ENCODE measurements at places on chromosomes 5 and 9.
A peak's percentile ranks its signal among the peaks of the same experiment; 100 is the strongest.

DNA sequence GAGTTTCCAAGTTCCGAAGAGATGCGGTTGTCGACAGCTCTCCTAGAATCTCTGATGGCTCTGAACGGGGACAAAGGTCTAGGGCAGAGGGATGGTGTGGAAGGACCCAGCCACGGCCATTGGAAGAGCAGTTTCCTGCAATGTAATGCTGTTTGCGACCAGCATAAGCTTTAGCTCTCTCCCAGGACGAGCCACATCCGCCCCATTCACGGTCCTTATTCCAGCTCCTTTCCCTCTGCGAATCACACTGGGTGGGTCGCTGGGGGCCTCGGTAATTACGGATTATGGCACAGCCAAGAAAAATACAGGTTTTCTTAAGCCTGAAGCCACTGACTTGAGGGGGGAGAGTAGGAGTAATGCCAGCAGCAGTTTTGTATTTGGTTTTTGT lies 22.7 kb downstream of the ANXA2R start:
- no peak for DNase-seq

- DNase-seq = no peak
These were observed 51.4 kb downstream of the FAM114A2 start for GRCh38 chr5:153987301-153987700.

DNA sequence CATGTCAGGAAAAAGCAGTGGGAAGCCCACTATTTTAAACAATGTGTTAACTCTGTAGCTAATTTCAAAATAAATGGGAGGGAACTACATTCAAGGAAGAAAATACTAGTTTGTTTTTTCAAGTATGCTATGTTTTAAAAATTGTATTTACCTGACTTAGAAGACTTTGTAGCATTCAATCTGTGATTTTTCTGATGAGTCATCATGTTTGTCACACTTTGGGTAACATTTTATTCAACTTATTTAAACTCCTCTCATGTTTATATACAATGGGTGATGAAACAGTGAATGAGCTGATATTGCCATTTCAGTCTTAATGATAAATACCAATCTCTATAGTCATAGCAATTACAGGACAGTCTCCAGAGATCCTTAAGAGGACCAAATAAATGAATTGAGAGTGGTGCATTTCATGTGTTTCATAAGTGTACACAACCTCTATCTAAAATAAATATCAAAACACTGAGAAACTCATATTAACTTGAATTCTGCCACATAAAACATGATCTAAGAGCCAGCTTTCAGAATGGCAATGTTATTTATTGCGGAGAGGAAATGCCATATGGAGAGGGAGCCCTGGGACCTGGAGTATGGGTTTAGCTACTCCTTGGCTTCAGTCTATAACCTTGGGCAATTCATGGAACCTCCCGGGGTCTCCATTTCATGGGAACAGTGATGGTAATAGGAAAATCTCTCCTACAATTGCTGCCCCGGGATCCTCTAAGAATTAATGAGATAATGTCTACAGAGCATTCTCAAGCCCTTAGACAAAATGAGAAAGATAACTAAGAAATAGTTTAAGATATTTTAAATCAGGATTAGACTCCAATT lies 913.9 kb downstream of the TLE4 start:
- no peak for DNase-seq

DNA sequence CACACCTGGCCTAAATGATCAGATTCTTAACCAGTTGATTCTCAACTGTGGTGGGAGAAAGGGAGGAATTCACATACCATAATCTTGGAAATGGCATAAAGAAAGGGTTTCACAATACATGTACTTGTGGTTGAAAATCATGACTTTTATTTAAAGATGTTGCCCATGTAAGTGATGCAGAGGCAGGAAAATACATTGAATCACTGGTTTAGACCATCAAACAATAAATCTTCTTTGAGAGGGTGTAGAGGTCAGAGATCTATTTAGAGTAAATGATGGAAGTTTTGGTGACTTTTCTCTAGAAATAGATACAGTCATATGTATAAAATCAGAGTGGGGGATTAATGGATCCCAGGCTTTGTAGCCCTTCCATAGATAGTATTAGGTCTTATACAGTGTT lies 15.4 kb downstream of the NDUFS4 start:
- DNase-seq = no peak

- no peak for DNase-seq
These were observed 36.8 kb upstream of the CAST start for GRCh38 chr5:96625365-96625764.

GRCh38 chr5:121976979-121977378 lies 15.2 kb downstream of the SRFBP1 start:
- DNase-seq = no peak

DNA sequence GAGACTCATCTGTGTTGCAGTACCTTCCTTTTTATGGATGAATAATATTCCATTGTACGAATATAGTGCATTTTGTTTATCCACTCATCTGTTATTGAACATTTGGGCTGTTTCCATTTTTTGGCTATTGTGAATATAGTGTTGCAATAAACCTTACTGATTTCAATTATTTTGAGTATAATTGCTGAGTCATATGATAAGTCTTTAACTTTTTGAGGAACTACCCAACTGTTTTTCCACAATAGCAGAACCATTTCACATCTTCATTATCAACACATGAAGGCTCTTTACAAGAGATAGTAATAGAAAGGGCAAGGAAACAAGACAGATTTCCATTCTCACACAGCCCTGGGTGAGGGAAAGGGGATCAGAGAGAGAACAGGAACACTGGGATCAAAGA lies 329.2 kb downstream of the RAB3C start:
- no peak for DNase-seq

DNA sequence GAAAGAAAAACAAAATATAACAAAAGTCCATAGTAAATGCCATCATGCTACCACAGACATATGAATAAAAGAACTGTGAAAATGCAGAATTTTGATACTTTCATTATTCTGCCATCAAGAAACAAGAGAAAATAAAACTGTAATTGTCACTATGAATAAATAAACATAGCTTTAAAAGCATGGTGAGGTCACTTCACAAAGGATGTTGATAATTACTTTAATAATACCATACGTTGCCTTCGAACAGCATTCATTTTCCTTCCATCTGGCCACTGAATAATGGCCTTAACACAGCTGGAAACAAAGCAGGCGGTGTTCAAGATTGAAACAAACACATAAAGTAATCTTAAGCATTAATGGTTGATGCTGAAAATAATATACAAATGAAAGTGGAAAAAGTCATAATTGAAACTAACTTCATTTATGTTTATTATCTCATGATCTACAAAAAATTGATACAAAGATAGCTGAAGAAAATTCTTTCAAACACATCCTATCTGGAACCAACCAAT lies 102.0 kb downstream of the AGTPBP1 start:
- DNase-seq = no peak

DNA sequence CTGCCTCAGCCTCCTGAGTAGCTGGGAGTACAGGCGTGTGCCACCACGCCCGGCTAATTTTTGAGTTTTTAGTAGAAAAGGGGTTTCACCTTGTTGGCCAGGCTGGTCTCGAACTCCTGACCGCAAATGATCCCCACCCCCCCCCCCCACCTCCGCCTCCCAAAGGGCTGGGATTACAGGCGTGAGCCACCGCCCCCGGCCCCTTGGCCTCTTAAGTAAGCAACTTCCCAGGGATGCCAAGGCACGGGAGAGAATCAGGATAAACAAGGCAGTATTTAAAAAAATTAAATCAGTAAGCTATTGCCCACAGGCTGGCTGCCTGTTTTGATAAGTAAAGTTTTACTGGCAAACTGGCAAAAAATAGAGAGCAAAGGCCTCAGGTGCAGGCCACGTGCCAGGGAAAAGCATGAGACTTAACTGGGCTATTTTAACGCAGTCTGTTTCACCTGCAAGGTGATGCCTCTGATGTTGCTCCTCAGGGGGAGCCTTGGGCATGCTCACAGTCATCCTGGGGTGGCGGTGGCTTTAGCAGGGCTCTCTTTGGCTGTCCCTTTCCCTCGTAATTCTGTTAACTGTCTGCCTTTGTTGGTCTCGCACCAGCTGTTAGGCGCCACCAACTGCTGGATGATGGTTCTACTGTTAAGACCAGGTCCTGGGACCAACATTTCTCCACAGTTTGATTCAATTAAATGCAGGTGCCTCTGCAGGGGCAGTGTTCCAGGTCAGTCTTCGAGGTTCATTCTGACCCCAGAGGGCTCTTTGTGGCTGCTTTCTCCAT lies 19.4 kb upstream of the RNF130 start:
- DNase-seq = no peak

DNA sequence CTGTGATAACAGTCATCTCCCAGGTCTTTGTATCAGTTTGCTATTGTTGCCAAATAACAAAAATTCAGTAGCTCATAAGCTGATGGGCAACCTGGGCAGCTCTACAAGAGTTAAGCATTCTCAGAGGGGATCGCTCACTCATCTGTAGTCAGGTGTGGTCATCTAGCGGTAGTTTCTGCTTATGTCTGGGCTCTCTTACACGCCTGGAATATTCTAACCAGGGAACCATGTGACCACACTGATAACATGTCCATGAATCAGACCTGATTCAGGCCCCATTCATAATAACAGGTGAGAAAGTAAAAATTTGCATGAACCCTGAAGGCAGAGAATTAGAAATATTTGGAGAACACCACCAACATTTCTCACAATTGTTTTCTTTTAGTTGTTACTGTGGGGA lies 576.1 kb downstream of the SLCO4C1 start:
- no peak for DNase-seq

- DNase-seq = no peak
These were observed 22.5 kb downstream of the CCDC152 start for GRCh38 chr5:42779083-42779482.

GRCh38 chr9:82254646-82255367 lies 266.2 kb downstream of the SPATA31D1 start:
- DNase-seq = no peak

- DNase-seq = no peak
These were observed 58.4 kb downstream of the OR2K2 start for GRCh38 chr9:111271481-111272080.

DNA sequence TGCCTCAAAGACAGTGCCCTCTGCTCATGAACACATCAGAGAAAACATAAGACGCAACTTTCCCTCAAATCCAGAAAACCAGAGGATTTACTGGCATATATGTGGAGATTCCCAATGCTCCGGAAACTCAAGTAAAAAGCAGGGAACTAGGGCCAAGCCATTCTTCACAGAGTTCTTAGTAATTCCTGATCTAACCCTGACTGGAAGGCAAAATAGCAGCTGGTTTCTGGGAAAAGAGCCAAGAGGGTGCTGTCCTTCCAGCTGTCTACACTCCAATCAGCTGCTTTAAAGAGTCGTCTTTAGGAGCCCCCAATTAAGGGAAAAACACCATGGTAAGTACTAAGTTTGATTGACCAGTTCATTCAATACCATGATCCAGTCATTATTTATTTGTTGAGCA lies 49.6 kb downstream of the GNA14 start:
- DNase-seq = no peak

- no peak for DNase-seq
These were observed 85.4 kb downstream of the GLIS3 start for GRCh38 chr9:4214486-4214885.

DNA sequence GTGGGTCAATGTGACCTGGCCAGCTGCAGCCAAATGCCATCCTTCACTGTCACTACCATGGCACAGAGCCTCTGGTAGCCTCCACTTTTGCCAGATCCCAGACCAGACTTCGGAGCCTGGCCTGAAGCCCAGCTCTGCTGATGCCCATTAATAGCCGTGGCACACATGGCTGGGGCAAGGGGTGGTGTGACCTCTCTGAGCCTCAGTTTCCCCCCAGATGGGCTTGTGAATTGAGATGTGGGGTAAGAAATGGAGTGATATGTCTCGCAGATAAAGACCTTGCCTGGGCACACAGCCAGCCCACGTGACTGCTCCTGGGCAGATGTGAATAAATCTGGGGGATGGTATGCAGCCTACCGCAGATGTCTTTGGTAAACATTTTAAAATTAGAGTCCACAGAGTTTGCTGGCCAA lies 13.9 kb downstream of the SUSD3 start:
- no peak for DNase-seq

GRCh38 chr5:97728920-97729319 lies 545.9 kb upstream of the RIOK2 start:
- DNase-seq = no peak

DNA sequence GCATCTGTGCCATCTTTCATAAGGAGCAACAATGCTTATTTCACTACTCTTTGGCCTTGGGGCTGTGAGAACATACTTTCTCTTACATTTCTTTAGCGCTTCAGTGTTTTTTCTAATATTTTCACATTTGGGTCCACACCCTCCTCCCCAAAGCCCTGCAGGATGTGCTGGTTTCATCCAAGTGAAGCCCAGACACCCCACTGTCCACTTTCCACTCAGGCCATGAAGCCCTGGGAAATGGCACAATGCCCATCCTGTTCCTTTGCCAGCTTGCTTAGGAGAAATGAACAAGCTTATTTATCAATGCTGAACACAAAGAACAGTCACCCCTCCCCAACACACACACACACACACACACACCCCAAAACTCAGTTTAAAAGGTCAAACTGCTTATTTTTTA lies 17.3 kb upstream of the TMOD1 start:
- no peak for DNase-seq

GRCh38 chr9:2229109-2229721 lies 214.1 kb downstream of the SMARCA2 start:
- DNase-seq = no peak

GRCh38 chr9:2302606-2303005 lies 287.5 kb downstream of the SMARCA2 start:
- DNase-seq = no peak

- no peak for DNase-seq
These were observed 589 bp upstream of the THBS4 start for GRCh38 chr5:80034559-80034958.

DNA sequence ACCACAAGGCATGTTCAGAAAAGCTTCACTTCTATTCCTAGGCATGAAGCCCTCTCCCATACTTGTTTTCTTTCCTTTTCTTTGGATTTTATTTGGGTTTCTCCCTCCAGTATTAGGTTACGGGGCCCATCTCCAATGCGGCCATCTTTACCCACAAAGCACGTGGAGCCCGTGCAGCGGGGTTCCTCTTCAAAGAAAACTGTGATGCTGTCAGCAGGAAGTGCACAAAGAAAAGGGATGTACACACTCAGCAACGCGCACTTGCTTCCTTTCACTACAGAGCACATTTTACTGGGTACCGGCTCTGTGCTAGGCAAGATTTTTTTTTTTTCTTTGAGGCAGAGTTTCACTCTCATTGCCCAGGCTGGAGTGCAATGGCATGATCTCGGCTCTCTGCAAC lies 106.6 kb downstream of the COL23A1 start:
- peak; percentile 60 for DNase-seq

DNA sequence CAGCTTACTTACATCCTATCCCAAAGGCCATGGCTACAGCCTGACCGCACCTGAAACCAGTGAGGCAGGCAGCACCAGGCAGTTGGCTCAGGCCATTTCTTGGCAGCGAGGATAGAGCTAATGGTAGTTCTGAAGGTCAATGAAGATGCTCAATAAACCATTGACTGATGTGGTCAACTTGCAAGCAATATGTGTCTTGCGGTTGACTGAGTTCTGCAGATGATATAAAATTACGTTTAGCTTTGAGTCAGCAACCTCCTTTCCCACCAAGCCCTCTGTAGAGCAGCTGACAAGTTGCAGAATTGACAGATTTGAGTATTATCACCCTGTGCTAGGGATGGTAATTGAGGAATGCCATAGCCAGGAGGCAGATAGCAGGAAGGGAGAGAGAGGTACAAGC lies 189.0 kb upstream of the PUM3 start:
- no peak for DNase-seq

- DNase-seq = no peak
These were observed 35.5 kb upstream of the GLRX start for GRCh38 chr5:95858023-95858461.

- no peak for DNase-seq
These were observed 46.5 kb downstream of the P4HA2 start for GRCh38 chr5:132181011-132181629.

- DNase-seq = no peak
These were observed 87.6 kb downstream of the ADAMTS6 start for GRCh38 chr5:65394087-65394486.

Measured in stimulated activated naive CD8-positive, alpha-beta T cell treated with anti-CD3 and anti-CD28 coated beads, Interleukin-15, amount 100 ng/mL, for 72 hours (primary cell).